HT1080 (cell line): ENCODE measurements at places on chromosomes 2 and 18.

GRCh38 chr2:156112323-156112722 lies 220.2 kb downstream of the NR4A2 start:
- DNase-seq: no peak

DNA sequence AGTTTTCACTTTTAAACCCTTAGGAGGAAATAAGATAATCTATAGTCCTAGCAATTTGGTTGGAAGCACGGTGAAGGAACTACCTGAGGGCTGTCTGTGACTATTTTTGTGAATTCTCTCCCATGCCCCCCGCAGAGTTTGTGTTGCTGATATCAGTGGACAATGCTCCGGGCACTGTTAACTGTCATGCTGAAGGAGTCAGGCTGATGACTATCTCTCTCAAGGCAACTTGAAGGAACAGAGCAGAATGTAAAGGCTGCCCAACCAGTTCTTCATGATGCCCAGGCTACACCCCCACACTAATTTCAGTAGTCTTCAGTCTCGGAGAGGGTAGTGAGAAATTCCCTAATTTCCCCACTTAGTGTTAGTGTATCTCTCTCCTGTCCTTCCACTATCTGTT lies 21.6 kb upstream of the RAB6C start:
- no peak for DNase-seq

GRCh38 chr2:100971221-100971620 lies 30.9 kb upstream of the RPL31 start:
- DNase-seq: no peak

GRCh38 chr18:33835419-33835818 lies 257.4 kb downstream of the ASXL3 start:
- DNase-seq: no peak

DNA sequence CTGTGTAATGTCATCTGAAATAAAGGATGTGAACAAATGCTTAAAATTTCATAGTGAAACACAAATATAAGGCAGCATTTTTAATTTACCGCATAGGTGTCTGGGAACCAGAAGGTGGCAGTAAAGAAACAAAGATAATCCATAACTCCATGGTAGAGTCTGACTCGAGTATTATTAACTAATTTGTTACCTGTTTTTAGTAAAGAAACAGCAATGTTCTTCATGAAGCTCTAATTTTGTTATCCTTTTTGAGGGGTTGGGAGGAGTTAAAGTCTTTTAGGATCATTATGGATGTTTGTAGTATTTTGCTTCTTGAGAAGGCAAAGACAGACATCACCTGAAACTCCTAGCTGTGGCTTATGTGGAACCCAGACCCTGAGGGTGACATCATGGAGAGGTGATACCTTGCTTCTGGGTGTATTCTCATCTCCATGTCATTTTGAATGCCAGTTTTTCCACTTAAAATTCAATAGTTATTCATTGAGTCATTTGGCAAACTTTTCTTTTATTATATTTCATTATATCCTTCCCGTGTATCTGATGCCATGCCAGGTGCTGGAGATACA lies 286.2 kb upstream of the EPAS1 start:
- DNase-seq: peak; percentile 38

GRCh38 chr2:3194828-3195227 lies 182.8 kb downstream of the EIPR1 start:
- DNase-seq: no peak

DNA sequence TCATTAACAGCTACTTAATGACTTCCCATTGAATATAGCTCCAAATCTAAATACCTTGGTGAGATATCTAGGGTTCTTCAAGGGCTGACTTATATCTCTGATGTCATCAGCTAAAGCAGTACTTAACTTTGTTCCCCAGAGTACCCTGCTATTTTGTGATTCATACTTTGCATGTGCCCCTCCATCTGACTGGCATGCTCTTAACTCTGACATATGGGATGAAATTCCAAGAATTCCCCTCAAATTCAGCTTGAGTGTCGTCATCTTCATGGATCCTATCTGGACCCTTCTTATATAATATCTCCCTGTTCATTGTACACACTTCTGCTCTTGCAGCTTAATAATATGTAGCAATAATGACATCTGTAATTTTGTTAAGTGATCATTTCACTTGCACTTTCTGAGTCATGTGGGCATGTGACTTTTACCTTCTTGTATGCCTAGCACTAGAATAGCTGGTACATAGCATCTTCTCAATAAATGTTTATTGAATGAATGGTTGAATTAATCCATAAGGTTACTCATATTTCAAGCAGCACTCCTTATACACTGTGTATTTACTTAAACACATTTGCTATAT lies 172.9 kb downstream of the WDR7 start:
- DNase-seq: no peak

- DNase-seq: peak; percentile 100
Measured at GRCh38 chr2:111975053-111975552, 76.7 kb downstream of the MERTK start.

- no peak for DNase-seq
Measured at GRCh38 chr2:54053830-54054229, 61.6 kb upstream of the ACYP2 start.
